ENCODE measurements at places on chromosomes 6 and 20.

GRCh38 chr6:113076816-113077215, 729.7 kb downstream of the RFPL4B start:
- no peak for DNase-seq

DNA sequence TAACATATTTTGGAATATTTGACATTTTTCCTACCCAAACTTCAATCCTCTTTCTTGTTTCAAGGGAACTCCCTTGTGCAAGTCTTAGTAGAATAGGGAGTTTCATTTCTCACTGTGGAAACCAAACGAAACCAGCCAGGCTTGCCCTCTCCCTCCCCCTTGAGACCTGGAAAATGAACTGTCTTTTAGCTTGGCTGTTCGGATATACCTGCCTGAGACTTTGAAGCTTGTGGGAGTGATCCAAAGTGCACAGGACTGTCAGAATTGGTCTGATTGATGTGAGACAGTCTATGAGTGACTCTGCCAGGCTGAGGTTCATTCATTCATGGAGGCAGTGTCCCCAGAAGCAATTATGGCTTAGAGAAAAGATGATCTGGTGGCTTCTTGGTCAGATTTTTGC, 388.1 kb downstream of the EPM2A start:
- no peak for DNase-seq

DNA sequence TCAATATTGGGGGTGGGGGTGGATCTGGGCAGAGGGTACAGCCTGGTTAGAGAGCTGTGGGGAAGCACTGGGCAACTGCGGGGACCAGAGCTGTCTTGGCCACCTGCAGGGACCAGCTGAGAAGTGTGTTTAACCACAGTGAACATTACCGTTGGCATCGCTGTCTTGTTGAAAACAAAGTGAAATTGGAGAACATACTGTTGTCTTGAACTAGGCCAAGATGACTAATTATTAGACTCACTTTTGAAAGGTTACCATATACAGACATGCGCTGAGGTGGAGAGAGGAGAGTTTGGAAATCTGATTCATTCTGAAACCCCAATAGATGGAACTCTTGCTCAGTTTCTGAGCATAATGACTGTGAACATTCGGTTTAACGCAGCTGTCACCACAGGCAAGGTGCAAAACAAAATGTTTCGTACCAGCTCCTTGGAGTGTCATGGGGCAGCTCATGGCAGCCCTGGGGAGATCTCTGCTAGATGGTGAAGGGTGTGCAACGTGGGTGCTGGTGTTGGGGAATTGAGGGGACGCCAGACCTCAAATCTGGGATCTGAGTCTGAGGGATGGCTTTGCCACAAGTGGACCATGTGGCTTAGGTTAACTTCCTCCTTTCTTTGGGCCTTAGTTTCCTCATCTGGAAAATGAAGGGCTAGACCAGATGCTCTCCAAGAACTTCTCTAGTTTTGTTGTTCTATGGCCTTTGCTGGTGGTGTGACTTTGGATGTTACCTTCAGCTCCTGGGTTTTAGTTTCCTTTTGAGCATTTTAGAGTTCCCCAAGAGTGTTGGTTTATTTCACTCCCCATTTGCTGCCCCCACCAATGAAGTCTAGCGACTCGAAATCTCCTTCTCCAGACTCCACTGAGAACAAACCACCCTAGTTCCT, 24.6 kb upstream of the GTSF1L start:
- DNase-seq, result peak; percentile 72

GRCh38 chr6:15368873-15369272, 123.0 kb downstream of the JARID2 start:
- DNase-seq, result no peak

- peak; percentile 49 for DNase-seq
Observed at GRCh38 chr6:16760516-16761470, at the start of gene ATXN1. TSS of gene ATXN1 (minus strand) at chr6:16761460.

DNA sequence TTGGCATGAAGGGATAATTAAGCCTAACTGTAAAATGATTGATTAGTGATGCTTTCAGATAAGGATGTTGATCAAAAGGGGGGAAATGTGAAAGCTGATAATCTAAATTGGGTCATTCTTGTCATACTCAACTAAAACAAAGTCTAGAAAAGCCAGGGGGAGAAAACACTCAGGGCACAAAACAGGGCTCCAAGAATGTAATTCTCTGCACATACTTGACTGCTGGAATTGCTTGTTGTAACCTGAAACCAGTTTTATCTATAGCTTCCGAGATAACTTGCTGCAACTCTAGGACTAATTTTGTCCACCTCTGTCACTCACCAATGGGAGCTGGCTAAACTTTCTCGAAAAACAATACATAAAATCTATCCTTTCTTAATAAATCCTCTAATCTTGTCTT, 310.3 kb downstream of the CLVS2 start:
- no peak for DNase-seq

DNA sequence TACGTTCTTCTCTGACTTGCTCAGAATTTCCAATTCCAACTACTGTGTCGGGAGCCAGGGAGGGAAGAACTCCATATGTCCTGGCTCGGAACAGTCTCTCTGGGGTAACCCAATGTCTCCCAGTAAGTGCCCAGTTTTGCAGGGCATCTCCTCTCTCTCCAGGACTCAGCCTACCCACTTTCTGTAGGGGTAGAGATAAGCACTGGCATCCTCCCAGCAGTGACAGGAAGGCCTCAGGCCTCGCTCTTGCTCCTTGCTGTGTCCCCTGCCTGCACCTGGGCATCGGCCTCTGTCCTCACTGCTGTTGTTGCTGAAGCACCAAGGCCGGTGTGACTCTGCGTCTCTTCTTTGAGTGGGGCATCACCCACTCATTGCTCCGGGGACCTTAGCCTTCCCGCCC, 388.9 kb upstream of the JARID2 start:
- DNase-seq, result no peak

DNA sequence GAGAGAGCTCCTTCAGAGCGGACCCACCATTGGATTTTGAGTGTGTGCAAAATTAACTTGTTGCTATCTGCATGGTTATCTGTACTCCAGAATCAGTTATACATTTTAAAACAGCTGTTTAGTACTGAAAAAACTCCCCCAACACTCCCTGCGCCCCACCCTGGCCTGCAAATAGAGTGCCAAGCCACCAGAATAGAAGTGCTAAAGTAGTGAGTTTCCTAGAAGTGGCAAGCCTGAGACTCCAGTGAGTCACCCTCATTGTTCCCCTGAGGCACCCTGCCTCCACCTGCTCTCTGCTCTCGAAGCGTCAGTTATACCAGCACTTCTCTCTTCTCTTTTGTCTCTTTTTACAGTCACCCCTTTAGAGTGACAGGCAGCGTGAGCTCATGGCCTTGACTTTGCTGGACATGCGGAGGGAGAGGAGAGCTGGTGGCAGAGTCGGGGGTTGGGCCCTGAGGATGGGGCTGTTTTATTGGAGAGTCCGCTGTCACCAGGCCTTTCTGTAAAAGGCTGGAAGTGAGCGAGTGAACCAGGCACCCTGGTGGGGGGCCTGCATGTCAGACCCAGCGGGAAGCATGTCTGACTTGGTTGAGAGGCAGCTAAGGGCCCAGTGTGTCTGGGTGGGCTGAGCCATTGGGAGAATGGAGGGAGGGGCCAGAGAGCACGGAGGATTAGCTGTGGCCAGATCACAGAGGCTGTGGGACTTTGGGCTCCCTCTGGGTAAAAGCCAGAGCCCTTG, 10.4 kb downstream of the IGF2R start:
- peak; percentile 74 for DNase-seq

DNA sequence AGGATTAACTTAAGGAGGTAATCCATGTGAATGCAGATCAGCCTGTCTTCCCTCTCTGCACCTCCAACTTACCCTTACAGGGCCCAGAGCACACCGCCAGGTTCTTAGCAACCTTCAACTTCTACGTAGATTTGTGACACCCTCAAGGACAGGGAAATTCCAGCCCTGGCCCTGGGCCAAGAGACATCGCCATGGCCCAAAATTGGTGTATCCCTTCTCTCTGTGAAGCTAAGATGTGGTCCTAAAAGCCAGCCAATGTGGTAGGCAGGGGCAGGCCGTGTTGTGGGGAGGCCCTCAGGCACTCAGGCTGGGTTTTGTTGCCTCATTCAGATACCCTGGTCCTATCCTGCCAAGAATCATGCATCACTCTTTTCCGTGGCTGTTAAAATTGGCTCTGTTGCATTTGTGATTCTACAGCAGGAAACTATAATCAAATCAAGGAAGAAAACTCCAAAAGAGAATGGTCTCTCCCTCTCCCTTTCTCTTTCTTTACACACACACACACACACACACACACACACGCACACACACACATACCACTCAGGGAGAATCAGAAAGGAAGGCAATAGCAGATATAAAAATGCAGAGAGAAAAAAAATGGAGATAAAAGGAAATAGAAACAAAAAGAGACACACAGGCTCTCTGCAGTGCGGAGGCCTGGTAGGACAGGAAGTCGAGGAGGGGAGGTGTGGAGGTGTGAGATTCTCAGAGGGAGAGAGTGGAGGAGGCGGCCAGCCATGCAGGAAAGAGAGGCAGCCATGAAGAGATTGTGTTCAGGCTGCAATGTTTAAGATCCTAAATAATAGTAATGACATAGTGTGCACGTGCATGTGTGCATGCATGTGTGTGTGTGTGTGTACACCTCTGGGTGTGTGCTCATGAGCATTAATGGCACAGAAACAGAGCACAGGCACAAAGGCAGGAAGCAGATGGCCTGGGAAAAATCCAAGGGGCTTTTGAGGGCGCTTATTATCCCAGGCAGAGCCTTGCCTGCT, 201.8 kb upstream of the LRFN2 start:
- DNase-seq, result peak; percentile 31

GRCh38 chr20:46509523-46509922, 3.8 kb downstream of the ZNF334 start:
- no peak for DNase-seq

DNA sequence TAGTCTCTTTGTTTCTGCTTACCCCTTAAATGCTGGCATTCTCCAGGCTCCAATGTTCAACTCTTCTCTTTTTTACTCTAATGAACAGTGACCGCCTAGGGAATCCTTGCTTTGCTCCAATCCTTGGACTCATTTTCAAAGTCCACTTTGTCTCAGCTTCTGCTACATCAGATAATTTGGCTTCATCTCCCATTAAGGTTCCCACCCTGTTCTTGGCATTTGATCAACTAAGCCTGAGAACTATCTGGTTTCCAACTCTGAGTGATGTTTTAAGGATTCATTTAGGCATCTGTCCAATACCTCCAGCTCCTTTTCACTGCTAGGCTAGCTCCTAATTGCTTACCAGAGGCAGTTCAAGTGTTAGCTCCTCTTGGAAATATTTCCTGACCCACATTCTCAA, 64.9 kb downstream of the ME1 start:
- DNase-seq, result no peak

DNA sequence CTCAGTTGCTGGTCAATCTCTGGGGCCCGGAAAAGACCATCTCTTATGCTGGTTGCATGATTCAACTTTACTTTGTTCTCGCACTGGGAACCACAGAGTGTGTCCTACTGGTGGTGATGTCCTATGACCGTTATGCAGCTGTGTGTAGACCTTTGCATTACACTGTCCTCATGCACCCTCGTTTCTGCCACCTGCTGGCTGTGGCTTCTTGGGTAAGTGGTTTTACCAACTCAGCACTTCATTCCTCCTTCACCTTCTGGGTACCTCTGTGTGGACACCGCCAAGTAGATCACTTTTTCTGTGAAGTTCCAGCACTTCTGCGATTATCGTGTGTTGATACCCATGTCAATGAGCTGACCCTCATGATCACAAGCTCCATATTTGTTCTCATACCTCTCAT, 4.3 kb downstream of the OR2J3 start:
- DNase-seq, result no peak

DNA sequence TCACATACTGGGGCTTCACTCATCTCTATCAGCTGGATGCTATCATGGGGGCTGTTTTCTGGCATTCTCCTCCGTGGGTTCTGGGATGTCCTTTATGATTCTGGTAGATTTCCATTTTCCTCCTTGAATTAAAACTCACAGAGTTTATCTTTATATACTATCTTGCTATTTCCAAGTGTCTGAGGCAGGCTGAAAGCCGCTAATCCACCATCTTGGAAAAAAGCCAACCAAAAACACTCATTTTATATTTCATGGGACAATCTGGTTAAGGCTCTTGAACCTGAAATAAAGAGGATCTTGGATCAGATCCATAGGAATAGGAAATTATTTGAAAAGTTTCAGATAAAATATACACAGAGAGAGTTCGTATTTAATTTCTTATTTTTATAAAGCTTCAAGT, 86.0 kb downstream of the AFG1L start:
- no peak for DNase-seq

- no peak for DNase-seq
Observed at GRCh38 chr20:4341804-4342485, 326.6 kb upstream of the RNF24 start.

DNA sequence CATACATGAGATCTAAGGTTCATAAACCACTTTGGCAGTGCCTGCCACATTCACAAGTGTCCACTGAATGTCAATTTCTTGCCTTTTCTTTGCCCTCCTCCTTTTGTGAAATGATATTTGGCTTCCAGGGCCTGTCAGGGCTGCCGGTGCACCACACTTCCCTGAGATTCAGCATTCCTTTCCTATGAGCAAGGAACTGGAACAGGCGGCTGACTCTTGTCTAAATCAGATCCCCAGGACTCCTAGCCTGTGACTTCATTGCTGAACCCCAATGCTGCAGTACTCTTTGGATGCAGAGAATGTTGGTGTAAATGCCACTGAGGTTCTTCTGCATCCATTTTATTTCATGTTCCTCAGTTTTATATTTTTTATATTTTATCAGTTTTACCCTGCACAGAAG, 172.2 kb downstream of the ARID1B start:
- DNase-seq, result no peak

DNA sequence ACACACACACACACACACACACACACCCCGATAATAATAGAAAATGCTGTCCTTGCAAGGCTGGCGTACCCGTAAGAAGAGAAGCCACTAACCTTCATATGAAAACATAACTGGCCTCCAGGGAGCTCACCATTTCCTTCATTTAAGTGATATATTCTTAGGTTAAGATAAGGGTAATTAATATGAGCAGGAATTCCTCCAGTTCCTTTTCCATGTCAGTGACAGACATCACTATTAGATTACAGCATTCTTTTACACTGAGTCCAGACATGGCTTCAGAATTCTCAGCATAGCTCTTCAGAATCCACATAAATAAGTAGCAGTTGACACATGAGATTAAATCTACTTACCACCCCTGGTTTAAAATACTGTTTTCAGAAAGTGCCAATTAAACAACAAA, 121.9 kb downstream of the SIM1 start:
- no peak for DNase-seq

DNA sequence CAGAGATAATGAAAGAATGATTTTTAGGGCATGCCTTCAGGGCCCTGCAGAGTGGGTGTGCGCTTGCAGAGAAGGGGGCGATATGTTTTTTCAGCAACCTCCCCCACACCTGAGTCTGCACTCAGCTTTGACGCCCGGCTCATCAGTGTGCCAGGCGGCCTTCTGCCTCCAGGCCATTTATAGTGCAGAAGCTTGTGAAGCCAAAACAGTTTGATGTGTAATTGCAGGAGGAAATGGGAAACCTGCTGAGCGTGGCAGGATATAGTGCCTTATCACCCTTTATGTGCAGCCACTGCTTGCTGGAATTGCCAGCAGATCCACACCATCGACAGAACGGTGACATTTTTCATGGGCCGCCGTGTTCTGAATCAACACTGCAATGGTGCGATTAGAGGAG, 178.2 kb downstream of the CDH4 start:
- DNase-seq, result no peak

All from activated CD4-positive, alpha-beta T cell treated with anti-CD3 and anti-CD28 coated beads, Interleukin-2, amount 50 U/mL, for 48 hours (primary cell).